ENCODE measurements at places on chromosomes 4 and X.

GRCh38 chr4:93771640-93772411 is 56.7 kb upstream of the ATOH1 start:
- no peak for DNase-seq

DNA sequence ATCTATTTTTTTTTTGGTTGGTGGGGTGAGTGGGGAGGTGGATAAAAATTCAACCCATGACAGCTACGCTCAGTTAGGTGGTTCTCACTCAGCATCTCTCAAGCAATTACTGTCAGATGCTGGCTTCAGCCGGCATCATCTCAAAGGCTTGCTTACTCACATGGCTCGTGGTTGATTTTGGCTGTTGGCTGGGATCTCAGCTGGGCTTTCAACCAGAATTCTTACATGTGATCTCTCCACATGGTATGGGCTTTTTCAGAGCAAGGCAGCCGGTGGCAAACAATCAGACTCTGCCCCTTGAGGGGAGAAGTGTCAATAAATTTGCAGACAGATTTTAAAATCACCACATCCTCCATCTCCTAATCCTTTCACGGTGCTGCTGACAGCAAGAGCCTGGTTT is 47.2 kb downstream of the SLC34A2 start:
- no peak for DNase-seq

DNA sequence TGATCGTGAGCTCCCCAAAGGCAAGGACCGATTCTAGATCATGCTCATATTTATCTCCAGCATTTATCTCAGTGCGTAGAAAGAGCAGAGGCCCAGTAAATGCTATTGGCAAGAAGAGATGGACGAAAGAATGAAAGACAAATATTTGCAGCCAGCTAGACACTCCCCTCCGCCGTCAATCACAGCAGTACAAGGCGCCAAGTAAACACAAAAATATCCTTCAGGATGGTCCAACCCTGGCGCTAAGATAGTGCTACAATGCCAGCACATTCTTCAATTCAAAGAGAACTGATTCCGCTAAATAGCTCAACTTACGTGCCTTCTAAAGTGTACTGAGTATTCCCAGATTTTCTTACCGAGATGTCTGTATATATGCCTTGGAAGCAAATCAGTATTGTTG is 114.5 kb downstream of the DDX53 start:
- no peak for DNase-seq

DNA sequence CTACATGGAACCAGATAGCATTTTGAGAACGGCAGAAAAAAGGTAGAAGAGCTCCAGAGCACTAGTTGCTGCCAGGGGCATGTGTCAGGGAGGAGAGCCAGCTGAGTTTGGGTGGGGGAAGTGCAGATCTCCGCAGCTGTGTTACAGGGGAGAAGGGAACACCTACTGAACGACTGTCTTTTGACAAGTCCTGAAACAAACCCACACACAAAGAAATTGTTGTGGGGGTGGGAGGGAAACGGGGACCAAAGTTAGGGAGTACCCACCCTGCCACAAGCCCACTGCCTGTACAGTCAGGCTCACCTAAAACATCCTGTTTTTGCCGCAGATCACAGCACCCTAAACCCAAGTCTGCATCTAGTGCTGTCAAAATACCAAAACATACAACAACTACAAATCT is 55.5 kb downstream of the LEF1 start:
- DNase-seq, result no peak

All from stimulated activated CD4-positive, alpha-beta T cell treated with anti-CD3 and anti-CD28 coated beads, Interleukin-12 subunit alpha, Interleukin-12 subunit beta, amount 100 ng/mL, for 48 hours (primary cell).